Left cardiac atrium (tissue), 4 donors: ENCODE measurements at places on chromosomes 13 and 19. TPM values are rescaled to one million over a fixed set of nuclear protein-coding genes. Genes with fewer than 3 reads are reported as not detected.
A peak's percentile ranks its signal among the peaks of the same experiment; 100 is the strongest.

ZNF534 gene
- total RNA-seq: 0.31 TPM

GRCh38 chr19:54030895-54031586 lies 32.7 kb downstream of the VSTM1 start:
- no peak for DNase-seq

DNA sequence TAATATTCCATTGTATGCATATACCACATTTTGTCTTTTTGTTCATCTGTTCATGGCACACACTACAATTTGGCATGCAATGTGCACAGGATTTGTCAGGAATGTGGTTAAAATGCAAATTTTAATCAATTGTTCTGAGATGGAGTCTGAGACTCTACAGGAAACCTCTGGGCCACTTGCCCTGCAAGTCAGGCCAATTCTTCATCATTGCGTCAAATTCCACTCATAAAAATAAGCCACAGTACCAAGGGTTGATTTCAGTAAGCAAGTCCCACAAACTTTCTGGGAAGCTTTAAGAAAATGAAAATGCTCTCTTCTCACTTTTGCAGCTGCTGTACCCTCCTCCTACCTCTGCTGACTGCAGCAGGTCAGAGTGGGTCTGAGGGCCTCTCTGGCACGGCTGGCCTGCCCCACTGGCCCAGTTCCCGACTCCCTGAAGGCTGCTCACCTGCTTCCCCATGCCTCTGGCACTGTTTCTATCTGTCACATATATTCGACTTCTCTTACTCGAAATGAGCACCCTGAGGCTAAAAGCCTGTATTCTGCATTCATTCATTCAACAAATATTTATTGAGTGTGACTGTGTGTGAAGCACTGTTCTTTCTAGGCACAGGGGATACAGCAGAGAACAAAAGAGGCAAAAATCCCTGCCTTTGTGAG lies 83.8 kb upstream of the WASF3 start:
- DNase-seq: no peak

DNA sequence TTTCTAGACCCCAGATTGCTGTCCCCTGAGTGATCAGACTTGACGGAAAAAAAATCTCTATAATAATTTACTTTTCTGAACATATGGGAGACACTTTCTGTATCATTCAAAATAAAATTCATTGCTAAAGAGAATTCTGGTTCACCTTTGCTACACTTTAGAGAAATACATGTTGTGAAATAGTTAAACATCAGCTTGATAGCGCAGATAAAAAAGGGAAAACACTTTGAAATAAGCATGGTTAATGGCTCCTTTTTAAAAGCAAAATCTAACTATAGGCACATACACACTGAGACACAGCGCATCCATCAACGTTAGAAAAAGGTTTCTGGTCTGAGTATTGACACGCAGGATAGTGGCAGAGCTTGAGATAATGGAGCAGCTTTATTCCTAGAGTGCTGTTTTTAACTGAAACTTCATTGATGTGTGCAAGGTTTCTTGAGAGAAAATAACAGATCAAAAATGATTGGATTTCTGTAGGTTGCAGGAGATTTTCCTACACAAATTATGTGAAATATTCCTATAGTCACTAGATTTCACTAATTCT lies 341.2 kb downstream of the MZT1 start:
- no peak for DNase-seq

- DNase-seq: no peak
Measured at GRCh38 chr19:56310462-56310861, 4.2 kb downstream of the ZSCAN5A start.

NCR1 gene
- not detected for total RNA-seq

GRCh38 chr13:41970918-41971317 lies 10.0 kb upstream of the VWA8 start:
- DNase-seq: no peak

GRCh38 chr13:98517576-98518310 lies 59.2 kb downstream of the STK24 start:
- DNase-seq: no peak

CARD8 gene
- 37.4 TPM for total RNA-seq

DNA sequence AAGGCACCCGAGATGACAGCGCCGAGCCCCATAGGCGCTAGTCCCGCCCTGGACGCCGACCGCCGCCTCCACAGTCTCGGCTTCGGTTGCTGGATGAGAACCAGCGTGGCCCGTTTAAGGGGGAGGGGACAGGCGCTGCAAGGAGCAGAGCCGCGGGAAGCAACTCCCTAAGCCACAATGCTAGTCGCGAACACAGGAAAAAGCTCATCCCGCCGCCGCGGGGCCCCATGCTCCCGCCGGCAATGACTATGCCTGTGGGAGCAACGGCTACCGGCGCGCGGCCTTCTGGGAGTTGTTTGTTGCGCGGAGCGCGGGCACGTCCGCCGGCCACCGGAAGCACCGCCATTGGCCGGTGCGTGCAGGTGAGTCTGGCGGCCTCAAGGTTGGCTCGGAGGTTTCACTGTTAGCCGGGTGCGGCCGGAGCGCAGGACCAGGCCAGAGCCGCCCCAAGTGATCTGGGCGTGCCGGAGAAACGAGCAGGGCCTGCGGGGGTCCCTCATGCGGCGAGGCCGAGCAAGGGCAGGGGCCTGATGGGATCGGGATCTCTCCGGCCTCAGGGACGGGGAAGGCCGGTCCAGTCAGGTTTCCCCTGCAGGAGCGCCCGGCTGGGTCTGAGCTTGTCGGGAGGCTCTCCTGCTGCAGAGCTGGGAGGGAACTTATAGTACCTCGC lies at the start of gene ZNF544:
Gene ZNF544 (plus strand): TSS at position 330 of the 670 bp plus-strand sequence. CDS start 15,110 bp downstream, outside the sequence.
- DNase-seq: peak; percentile 85

GRCh38 chr19:34416021-34416545 lies 11.9 kb downstream of the PDCD2L start:
- DNase-seq: no peak

GRCh38 chr19:1132552-1133383 lies 29.0 kb downstream of the GPX4 start:
- no peak for DNase-seq

DNA sequence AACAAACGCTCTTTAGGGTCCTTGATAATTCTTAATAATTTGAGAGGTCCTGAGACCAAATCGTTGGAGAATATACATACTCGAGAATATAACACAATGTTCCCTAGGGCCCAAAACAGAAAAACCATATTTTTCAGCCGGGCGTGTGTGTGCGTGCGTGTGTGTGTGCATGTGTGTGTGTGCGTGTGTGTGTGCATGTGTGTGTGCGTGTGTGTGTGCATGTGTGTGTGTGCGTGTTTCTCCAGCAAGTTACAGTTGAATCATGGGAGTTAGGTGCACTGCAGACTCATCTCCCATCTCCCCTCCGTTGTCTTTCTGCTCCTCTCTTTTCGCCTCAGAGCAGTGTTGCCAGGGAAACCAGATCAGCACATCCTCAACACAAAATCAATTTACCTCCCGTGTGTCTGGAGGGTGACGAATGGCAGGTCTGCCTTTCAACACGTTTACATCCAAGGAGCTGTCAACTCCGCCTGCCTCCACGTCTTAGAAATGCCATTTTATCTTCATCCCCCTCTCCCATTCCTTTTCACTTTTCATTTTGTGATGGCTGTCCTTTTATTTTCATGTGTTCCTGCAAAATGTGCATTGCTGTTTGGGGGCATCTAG lies 8.3 kb upstream of the PNMA8B start:
- no peak for DNase-seq

GRCh38 chr19:15418231-15418578 lies 583 bp downstream of the AKAP8L start:
- no peak for DNase-seq

- DNase-seq: no peak
Measured at GRCh38 chr19:8085598-8086408, 33.2 kb downstream of the CCL25 start.

GRCh38 chr13:45925151-45925550 lies 73.6 kb upstream of the SIAH3 start:
- DNase-seq: no peak

- DNase-seq: no peak
Measured at GRCh38 chr19:11387162-11388034, 3.3 kb upstream of the EPOR start.

DNA sequence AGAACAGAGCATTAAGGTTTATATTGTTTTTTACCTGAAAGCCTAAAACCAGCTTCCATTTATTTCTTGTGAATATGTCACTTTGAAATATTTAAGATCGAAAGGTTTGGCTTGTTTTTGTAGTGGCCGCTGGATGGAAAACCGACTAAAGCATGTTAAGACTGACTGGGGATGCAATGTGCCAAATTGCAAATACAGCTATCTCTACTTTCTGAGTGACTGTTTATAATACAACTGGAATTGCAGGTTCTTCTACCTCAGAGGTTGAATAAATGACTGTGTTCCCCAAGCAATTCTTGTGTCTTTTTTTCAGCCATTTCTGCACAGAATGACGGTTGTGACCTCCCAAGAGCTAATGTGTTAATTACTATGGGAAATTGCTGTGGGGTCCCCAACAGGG lies 50.0 kb upstream of the TMTC4 start:
- DNase-seq: no peak

DNA sequence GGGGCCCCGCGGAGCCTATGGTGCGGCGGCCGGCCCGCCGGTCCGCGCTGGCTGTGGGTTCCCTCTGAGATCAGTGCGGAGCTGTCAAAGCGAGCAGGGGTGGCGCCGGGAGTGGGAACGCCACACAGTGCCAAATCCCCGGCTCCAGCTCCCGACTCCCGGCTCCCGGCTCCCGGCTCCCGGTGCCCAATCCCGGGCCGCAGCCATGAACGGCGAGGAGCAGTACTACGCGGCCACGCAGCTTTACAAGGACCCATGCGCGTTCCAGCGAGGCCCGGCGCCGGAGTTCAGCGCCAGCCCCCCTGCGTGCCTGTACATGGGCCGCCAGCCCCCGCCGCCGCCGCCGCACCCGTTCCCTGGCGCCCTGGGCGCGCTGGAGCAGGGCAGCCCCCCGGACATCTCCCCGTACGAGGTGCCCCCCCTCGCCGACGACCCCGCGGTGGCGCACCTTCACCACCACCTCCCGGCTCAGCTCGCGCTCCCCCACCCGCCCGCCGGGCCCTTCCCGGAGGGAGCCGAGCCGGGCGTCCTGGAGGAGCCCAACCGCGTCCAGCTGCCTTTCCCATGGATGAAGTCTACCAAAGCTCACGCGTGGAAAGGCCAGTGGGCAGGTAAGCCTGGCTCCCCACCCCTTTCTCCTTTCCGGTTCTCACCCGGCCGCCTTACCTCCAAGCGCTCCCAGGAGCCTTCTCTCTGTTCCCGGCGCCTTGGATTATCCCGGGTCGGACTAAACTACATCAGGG lies at the start of gene PDX1:
Gene PDX1 (plus strand): TSS at position 67 of the 743 bp plus-strand sequence. CDS start 139 bp downstream, at position 206.
- peak; percentile 46 for DNase-seq

DNA sequence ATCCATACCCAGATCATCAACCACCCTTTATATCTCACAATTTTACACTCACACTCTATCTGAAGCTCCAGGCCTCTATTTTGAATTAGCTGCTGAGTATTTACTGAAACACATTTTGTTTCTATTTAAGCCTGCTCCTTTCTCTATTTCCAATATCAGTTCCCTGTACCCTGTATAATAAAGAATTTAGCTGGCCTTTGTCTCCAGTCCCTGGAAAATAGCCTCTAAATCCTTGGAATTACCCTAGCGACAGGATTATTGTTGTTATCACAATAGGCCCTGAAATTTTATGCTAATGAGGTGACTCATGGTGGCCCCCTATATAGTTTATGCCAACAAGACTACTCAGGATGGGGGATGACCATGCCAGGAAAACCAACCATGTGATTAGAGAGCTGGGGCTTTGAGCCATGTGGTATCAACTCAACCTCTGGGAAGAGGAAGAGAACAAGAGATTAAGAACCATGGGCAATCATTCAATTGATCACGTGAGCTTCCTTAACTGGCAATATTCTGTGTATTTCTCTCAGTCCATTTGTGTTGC lies 72.7 kb downstream of the KATNAL1 start:
- DNase-seq: no peak

ZNF677 gene
- 22.2 TPM for total RNA-seq

DNA sequence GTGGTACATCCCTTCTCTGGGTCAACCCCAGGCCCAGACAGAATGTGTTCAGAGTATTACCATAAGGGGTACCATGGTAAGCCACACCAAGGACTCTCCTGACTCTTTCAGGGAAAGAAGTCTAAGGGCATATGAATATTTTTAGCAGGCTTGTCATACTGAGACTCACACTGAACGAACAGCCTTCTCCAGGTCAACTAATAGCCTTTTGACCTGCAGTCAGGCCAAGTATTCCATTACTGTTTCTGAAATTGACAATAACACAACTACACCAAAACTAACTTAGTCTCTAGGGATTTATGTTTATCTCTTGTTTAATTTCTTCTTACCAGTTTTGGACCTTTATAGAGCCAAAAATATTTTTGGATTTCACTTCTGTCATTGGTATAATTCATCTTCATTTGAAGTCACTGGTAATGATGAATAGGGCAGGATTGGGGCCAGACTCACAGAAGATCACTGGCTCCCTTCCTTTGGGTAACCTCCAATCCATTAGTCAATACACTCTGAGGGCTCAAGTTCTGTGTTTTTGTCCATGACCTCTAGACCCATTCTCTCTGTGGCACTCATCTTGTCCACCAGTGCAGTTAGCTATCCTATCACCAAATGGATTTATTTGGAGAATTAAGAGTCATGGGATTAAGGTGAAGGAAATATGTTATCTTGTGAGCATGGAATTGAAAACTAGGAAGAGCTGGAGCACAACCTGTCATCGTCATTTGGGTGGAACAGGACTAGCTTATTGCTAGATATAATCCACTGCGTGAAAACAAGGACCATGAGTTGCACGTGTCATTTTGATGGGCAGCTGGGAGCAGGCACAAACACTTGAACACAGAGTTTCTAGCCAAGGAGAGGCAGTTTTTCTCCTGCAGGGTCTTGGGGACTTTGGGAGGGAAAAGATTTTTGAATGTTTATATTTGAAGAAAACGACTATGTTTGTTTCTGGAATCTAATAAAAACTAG lies 313.3 kb downstream of the DCLK1 start:
- DNase-seq: no peak

DNA sequence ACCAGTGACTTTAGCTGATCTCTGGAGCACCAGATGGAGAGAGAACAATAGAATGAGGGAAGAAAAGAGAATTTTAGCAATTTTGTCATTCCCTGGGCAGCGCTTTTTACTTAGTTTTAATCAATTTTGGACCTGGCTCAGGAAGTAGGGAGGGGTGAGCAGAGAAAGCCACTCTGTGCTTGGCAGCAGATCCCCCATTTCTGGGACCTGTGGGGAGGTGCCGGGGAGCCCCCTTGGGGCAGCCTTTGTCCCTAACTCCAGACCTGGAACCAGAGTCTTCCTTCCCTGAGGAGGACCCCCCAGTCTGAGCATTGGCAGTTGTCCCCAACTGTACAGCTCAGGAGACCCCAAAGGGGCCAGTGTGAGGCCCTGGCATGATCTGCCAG lies 10.5 kb downstream of the LYL1 start:
- DNase-seq: no peak

ADAMTS10 gene
- total RNA-seq: 10.8 TPM

GRCh38 chr13:80109303-80109702 lies 231.6 kb downstream of the SPRY2 start:
- DNase-seq: no peak

GRCh38 chr19:55452749-55453346 lies 8.6 kb downstream of the ISOC2 start:
- DNase-seq: peak; percentile 79
